ENCODE measurements at places on chromosomes 1 and 21. TPM values are rescaled to one million over a fixed set of nuclear protein-coding genes. Genes with fewer than 3 reads are reported as not detected.

GRCh38 chr1:218255090-218255489 is 30.0 kb upstream of the RRP15 start:
- DNase-seq: no peak
- H3K27ac ChIP-seq: no peak overlapping the region
- no peaks in the 10 kb centered on the region for H3K4me1 ChIP-seq
- H3K27me3 ChIP-seq: no peaks in the 10 kb centered on the region

DNA sequence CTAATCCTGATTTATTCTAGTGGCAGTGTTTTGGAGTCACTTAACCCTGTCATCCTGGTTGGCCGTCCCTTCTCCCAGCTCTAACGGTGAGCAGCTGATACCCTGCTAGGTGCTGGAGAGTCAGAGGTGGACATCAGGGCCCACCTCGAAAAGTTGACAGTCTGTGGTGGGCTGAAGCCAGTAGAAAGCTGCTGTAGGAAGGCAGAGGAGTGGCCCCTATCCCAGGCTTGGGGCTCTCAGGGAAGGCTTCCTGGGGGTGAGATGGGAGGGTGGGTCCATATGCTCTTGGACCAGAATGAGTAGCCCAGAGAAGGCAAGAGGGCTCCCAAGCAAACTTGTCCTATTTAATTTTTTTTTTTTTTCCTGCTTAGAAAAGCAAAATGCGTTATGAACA is 475 bp upstream of the RPL5 start:
- H3K36me3 ChIP-seq: peaks cover 11% of the 10 kb centered on the region
- DNase-seq: no peak
- H3K27ac ChIP-seq: no peak overlapping the region
- H3K4me1 ChIP-seq: peaks cover 29% of the 10 kb centered on the region
- H3K27me3 ChIP-seq: no peaks in the 10 kb centered on the region
- H3K4me3 ChIP-seq: no peak overlapping the region

Gene CASZ1
- 13.2 TPM for total RNA-seq

- H3K36me3 ChIP-seq: no peaks in the 10 kb centered on the region
- peaks cover 15% of the 10 kb centered on the region for H3K4me1 ChIP-seq
- no peak for DNase-seq
- no peaks in the 10 kb centered on the region for H3K27me3 ChIP-seq
These were observed 67.2 kb downstream of the SLC35A3 start for GRCh38 chr1:100036718-100037655.

Gene PCP4
- total RNA-seq: 3.5 TPM

DNA sequence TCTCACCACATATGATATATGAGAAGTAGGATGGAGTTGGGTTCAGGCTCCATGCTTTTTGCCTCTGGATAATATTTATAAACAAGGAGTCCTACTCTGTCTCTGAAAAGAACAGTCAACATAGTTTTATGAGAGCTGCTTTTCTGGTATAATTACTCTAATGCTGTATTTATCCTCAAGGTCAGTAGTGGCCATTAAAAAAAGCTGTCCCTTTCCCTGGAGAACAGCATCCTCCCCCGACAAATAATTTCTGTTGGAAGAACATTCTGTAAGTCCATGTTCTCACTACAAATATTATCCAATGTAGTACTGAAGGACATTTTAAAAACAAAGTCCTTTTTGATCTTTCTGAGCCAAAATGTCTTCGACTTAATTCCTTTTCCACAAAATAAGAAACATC is 9.0 kb upstream of the RGS5 start:
- H3K27ac ChIP-seq: no peak overlapping the region
- H3K4me1 ChIP-seq: no peaks in the 10 kb centered on the region
- no peak for DNase-seq
- no peak overlapping the region for H3K4me3 ChIP-seq
- no peaks in the 10 kb centered on the region for H3K27me3 ChIP-seq

DNA sequence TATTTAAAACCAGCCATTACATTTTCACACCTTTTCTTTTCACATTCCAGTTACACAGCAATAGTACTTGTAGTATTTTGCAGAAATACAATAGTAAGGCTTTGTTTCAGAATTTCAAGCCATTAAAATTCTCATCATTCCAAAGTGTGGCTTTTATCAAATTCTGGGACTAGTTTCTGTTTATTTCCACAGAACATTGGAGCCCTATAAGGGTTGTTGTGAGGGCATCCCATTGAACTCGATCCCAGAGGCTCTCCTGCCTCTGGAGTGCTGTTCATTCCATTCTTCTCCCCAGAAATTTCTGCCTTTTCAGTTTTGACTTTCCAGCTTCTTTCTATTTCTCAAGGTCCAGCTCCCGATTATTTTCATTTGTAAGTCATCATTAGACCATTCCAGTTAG is 645.5 kb downstream of the ADGRL2 start:
- H3K27ac ChIP-seq: no peak overlapping the region
- no peaks in the 10 kb centered on the region for H3K27me3 ChIP-seq
- H3K36me3 ChIP-seq: no peaks in the 10 kb centered on the region
- no peak overlapping the region for H3K4me3 ChIP-seq
- DNase-seq: no peak
- H3K4me1 ChIP-seq: no peaks in the 10 kb centered on the region

Gene SHISA4
- 5.0 TPM for total RNA-seq

- H3K27me3 ChIP-seq: no peaks in the 10 kb centered on the region
- no peak overlapping the region for H3K4me3 ChIP-seq
- no peak overlapping the region for H3K27ac ChIP-seq
- no peaks in the 10 kb centered on the region for H3K36me3 ChIP-seq
- no peaks in the 10 kb centered on the region for H3K4me1 ChIP-seq
- no peak for DNase-seq
These were observed 12.2 kb downstream of the PINK1 start for GRCh38 chr1:20645414-20645813.

Gene ANGPTL1
- 4.0 TPM for total RNA-seq

Gene CCDC181
- total RNA-seq: 0.83 TPM

DNA sequence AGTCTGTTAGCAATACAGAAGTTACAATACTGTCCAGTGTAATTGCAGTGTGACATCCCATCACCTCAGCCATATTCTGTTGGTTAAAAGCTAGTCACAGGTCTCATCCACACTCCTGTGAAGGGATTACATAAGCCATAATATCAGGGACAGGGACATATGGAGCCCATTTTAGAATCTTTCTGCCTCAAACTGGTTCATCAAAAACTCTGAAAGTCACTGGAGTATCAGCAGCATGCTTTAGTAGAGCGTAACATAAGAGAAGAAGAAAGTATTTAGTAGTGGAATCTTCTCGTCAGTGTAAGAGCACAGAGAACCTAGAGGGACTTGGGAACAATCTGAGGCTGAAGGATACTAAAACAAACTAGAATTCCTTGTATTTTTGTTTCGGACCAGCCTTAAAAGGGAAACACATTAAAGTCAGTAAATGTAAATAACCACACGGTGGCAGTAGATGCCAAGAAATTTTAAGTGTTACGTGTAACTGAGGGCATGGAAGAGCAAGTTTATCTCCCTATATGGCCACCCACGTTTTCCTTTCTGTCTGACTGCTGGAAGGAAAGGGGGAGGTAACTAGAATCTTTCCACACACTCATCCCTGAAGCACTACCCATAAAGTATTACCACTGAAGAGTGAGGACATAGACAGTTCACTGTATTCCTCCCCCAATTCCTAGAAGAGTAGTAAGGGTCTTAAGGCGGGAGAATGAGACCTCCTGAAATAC is 41.6 kb upstream of the AGL start:
- no peaks in the 10 kb centered on the region for H3K27me3 ChIP-seq
- H3K27ac ChIP-seq: no peak overlapping the region
- DNase-seq: no peak

Gene DMRTA2
- total RNA-seq: not detected

- H3K4me3 ChIP-seq: no peak overlapping the region
- no peaks in the 10 kb centered on the region for H3K27me3 ChIP-seq
- DNase-seq: no peak
- no peaks in the 10 kb centered on the region for H3K4me1 ChIP-seq
These were observed 739.2 kb downstream of the MRPL39 start for GRCh38 chr21:24868117-24868516.

Gene TRIM33
- 17.3 TPM for total RNA-seq

Gene LCE1C
- not detected for total RNA-seq

Gene NIT1
- 19.8 TPM for total RNA-seq

- no peaks in the 10 kb centered on the region for H3K36me3 ChIP-seq
- no peak for DNase-seq
- no peaks in the 10 kb centered on the region for H3K4me1 ChIP-seq
- H3K27ac ChIP-seq: no peak overlapping the region
- H3K4me3 ChIP-seq: no peak overlapping the region
These were observed 211.4 kb upstream of the ZRANB2 start for GRCh38 chr1:71292203-71292602.

- no peak overlapping the region for H3K27ac ChIP-seq
- no peak for DNase-seq
- no peaks in the 10 kb centered on the region for H3K4me1 ChIP-seq
These were observed 63.9 kb upstream of the CYP2J2 start for GRCh38 chr1:59990470-59990869.

DNA sequence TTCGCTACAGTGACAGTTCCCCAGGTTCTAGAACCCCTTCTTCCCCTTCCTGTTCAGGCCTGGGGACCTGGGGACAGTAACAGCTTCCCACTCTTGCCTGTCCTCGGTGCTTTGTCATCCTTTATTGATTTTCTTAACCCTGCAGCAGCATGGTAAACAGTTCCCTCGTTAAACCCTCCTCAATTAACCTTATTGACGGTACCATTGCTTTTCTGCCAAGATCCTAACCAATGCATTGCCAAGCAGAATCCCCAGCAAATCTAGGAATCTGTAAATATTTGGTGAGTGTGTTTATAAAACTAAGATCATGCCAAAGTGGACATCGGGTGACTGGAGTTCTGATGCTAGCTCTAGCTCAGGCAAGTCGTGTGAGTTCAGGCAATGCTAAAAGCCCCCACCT is 99.6 kb upstream of the KAZN start:
- no peaks in the 10 kb centered on the region for H3K27me3 ChIP-seq
- H3K4me3 ChIP-seq: no peak overlapping the region
- no peak for DNase-seq
- H3K4me1 ChIP-seq: no peaks in the 10 kb centered on the region
- no peak overlapping the region for H3K27ac ChIP-seq

Gene MYBPHL
- total RNA-seq: 0.26 TPM

Gene GNAT2
- total RNA-seq: not detected

Gene S100A3
- not detected for total RNA-seq

DNA sequence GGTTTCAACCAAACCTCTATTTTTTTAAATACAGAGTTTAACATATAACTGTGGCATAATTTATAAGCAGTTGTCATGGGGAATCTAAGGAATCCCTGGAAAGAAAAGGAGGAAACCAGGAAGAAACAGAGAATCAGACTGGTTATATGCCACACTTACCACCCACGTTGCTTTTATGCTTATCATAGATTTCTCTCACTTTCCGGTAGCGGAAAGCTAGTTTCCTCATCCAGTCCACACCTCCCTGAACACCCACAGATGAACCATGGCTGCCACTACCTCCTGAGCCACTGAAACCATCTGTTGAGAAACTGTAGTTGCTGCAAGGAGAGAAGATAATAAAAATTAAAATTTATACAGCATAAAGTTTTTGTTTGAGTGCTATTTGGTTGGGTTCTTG is 33.5 kb downstream of the XKR8 start:
- no peaks in the 10 kb centered on the region for H3K27me3 ChIP-seq
- H3K4me3 ChIP-seq: no peak overlapping the region
- no peak for DNase-seq
- H3K27ac ChIP-seq: no peak overlapping the region

GRCh38 chr1:230270185-230270558 is 156.0 kb downstream of the PGBD5 start:
- peaks cover 4% of the 10 kb centered on the region for H3K36me3 ChIP-seq
- H3K4me3 ChIP-seq: no peak overlapping the region
- H3K27me3 ChIP-seq: no peaks in the 10 kb centered on the region
- peaks cover 8% of the 10 kb centered on the region for H3K4me1 ChIP-seq

GRCh38 chr21:45551316-45551715 is 9.1 kb upstream of the SLC19A1 start:
- H3K4me1 ChIP-seq: no peaks in the 10 kb centered on the region
- DNase-seq: no peak
- no peaks in the 10 kb centered on the region for H3K27me3 ChIP-seq
- no peaks in the 10 kb centered on the region for H3K36me3 ChIP-seq
- H3K4me3 ChIP-seq: no peak overlapping the region

Gene APCS
- total RNA-seq: 13.4 TPM

DNA sequence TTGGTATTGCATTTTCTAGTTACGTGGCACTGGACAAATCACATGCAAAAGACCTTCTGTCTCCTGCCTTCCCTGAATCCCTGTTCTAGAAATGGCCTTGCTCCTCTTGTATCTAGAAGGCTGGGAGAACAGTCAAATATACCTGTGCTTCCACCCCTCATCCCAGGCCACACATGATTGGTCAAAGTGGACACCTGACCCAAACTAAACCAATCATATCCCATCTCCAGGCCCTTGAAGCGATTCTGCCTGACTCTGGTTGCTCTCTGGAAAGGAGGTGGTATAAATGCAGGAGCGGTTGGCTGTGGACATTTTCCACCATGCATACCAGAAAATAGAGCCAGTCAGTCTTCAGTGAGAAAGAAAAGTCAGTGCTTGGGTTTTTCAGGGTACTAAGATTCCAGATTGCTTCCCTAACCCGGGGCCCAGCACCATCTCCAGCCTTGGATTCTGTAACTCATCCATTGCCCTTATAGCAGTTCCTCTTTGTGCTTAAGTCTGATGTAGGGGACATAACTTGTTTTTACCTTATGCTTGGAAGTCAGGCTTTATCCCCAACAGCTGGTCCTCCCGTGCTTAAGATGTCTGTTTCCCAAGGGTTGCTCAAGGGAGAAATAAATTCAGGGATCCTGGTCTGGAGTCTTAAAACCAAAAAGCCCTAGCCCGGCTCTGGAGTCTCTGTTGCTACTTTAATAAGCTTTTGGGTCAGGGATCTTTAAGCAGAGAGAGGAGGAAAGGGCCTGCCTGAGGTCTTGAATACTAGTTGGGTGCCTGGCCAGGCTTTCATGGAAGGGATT is 7.7 kb upstream of the PHC2 start:
- H3K27ac ChIP-seq: no peak overlapping the region
- no peak for DNase-seq
- no peaks in the 10 kb centered on the region for H3K4me1 ChIP-seq
- H3K4me3 ChIP-seq: no peak overlapping the region

GRCh38 chr1:26726784-26727183 is 31.0 kb downstream of the ARID1A start:
- H3K27ac ChIP-seq: no peak overlapping the region
- H3K4me1 ChIP-seq: peaks cover 40% of the 10 kb centered on the region
- peaks cover 2% of the 10 kb centered on the region for H3K36me3 ChIP-seq
- H3K27me3 ChIP-seq: no peaks in the 10 kb centered on the region
- DNase-seq: no peak
- H3K4me3 ChIP-seq: no peak overlapping the region

- no peaks in the 10 kb centered on the region for H3K27me3 ChIP-seq
- no peak overlapping the region for H3K4me3 ChIP-seq
- no peak overlapping the region for H3K27ac ChIP-seq
These were observed 66.4 kb downstream of the DHRS3 start for GRCh38 chr1:12551584-12551983.

Gene LCE2B
- not detected for total RNA-seq

Measured in pancreas (tissue), 10 donors.